Uterus (tissue), 4 donors: ENCODE measurements at places on chromosomes 12 and 14. TPM values are rescaled to one million over a fixed set of nuclear protein-coding genes. Genes with fewer than 3 reads are reported as not detected.
A peak's percentile ranks its signal among the peaks of the same experiment; 100 is the strongest.

The ACRBP gene
- total RNA-seq: 1.5 TPM

The LIN7A gene
- 10.2 TPM for total RNA-seq

- DNase-seq: no peak
Observed at GRCh38 chr14:24513009-24513408, 4.9 kb upstream of the CMA1 start.

GRCh38 chr14:60904381-60904780 is 76.5 kb downstream of the TRMT5 start:
- DNase-seq: no peak

The ZDHHC22 gene
- not detected for total RNA-seq

- no peak for DNase-seq
Observed at GRCh38 chr12:53258541-53259539, 9.3 kb upstream of the ESPL1 start.

The PDE6H gene
- not detected for total RNA-seq

DNA sequence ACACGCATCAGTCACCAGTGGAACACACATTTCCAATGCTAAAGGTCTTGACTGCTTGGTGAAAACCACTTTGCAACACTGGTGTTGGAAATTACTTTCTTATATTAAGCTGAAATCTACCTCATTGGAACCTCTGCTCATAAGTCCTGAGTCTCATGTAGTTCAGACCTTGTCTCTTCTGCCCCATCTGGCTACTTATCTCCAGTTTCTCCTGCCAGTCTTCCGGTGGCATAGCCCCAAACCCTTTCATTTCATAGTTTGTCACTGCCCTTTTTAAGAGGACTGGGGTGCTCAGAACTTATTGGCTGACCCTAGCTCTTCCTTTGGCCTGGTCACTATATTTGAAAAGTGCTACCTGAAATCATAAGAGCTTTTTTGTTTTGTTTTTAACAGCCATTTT is 43.7 kb downstream of the HELB start:
- no peak for DNase-seq

The CCDC196 gene
- total RNA-seq: not detected

GRCh38 chr12:26302776-26303175 is 107.4 kb downstream of the SSPN start:
- no peak for DNase-seq

The OXA1L gene
- total RNA-seq: 51.2 TPM

The MTERF2 gene
- total RNA-seq: 31.5 TPM

DNA sequence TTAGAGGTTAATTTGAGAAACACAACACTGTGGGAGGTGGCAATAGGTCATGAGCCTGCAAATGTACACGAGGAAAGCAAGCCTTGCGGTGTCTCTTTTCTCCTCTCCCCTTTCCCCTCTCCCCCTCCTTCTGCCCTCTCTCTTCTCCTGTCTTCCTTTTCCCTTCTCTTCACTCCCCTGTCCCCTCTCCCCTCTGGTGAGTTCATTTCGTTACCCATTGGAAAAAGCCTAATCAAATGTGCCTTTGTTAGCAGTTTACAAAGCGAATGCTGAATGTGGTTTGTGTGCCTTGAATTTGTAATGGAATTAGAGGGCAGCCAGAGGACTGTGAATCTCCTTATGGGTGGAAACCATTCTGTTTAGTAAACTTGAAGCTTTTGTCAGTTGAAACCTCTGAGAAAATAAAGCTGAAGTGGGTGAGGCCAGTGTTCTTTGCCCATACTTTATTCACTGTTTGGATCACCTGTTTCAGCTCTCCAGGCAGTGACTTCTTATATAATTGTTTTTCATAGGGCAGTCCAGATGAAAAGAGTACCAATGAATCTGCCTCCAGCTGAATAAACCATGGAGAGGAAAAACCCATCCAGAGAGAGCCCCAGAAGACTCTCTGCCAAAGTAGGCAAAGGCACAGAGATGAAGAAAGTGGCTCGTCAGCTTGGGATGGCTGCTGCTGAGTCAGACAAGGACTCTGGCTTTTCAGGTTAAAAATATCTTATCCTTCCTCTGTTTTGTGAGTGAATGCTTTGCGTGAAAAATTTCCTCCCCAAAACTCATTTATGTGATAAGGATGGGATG is 7.3 kb downstream of the CIPC start:
- no peak for DNase-seq

The CLEC1A gene
- total RNA-seq: 22.6 TPM

- DNase-seq: no peak
Observed at GRCh38 chr12:111203969-111204368, 164.9 kb downstream of the PHETA1 start.

DNA sequence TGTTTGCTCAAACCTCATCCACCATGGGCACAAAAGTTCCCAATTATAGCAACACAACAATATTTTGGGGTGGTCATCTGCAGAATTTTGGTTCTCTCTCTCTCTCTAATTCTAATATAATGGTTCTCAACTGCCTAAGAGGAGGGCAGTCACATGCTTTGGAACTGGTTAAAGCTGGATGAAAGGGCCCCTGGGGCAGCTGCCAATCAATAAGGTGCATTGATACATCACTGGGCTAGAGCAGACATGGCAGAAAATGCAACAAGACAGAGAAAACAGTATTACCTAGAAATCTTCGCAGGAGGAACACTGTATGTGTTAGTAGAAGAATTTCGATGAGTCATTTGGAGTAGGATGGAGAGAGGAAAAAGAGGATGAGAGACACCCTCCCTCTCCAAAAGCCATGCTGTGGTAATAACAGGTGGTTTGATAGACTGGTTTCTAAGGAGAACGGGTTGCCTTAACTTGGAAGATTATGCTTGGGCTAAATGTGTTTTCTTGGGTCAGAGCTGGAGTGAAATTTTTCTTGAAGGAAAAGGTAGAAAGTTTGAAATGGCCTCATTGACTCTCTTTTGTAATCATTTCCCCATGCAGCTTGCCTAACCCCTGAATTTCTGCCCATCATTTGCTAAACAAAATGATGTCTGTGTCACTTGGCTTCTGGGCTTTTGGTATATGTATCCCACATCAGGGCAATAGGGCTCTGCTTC is 67.1 kb upstream of the HIF1A start:
- no peak for DNase-seq

DNA sequence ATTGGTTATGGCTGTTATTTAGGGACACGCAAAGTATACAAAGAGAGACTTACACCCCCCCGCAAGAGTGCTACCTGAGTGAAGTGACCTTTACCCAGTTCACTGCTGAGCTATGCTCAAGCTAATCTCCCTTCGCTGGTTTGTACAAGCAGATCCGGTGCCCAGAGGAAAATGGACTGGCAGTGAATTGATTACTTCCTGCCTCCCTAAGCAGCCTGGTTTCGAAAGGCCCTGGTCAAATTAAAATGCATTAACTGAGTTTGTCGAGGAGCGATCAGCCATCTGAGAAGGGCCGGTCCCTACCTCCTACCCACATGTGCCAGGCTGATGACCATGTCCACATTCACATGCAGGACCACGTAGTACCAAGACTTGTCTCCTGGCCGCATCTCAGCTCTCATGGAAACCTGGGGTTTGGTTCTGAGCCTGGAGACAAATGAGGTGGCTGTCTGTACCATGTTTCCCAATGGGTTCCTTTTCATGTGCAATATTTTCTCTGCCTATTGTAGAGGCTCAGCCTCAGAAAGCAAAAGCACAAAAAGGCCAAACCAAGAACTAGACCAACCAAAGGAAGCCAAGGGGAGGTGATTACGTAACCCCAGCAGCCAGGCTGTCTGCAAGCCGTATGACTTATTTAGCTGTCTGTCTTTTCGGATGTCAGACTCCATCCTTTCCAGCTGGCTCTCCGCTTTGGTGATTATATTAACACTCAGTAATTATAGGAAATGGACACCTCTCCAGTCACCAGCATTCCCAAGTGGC is 284.7 kb upstream of the PWP1 start:
- DNase-seq: no peak

- no peak for DNase-seq
Observed at GRCh38 chr12:131592972-131593371, 117.9 kb upstream of the SFSWAP start.

GRCh38 chr12:108401964-108402363 is 62.9 kb upstream of the CMKLR1 start:
- no peak for DNase-seq

- DNase-seq: no peak
Observed at GRCh38 chr12:6917491-6918231, 3.3 kb downstream of the ENO2 start.

GRCh38 chr12:88909510-88909909 is 329.2 kb upstream of the KITLG start:
- DNase-seq: no peak

- no peak for DNase-seq
Observed at GRCh38 chr12:104939089-104939488, 19.0 kb downstream of the SLC41A2 start.

GRCh38 chr14:37566811-37567371 is 28.2 kb downstream of the FOXA1 start:
- DNase-seq: no peak

The ESPL1 gene
- 4.5 TPM for total RNA-seq

GRCh38 chr12:8572507-8572906 is 31.8 kb upstream of the CLEC4E start:
- DNase-seq: no peak

DNA sequence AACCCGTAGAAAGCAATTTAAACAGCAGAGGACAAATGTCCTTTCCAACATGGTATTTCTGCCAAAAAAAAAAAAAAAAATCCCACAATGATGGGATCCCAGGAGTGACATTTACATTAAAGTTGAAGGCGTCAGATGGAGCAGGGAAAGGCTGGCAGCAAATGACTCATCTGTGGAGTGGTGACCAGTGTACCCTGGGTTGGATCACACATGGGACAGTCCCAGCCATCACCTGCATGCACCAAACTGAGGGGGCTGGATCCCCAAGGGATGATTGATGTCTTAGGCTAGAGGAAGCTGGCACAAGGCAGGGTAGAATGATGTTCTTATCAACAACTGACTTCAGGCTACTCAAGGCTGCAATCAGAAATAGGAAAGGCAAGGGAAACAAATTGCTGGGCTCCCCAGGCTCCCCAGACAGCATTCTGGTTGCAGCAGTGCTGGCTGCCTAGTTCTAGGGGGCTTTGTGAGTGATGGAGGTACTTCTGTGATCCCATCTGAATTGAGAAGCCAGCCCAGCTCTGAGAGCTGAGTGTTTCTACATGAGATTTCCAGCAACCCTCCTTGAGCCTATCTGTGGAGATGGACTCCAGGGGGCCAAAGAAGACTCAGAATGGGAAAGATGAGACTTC is 117.9 kb downstream of the DPF3 start:
- no peak for DNase-seq

The GARIN6 gene
- total RNA-seq: not detected

The SGPP1 gene
- total RNA-seq: 17.7 TPM

The KCNH5 gene
- total RNA-seq: 0.29 TPM

DNA sequence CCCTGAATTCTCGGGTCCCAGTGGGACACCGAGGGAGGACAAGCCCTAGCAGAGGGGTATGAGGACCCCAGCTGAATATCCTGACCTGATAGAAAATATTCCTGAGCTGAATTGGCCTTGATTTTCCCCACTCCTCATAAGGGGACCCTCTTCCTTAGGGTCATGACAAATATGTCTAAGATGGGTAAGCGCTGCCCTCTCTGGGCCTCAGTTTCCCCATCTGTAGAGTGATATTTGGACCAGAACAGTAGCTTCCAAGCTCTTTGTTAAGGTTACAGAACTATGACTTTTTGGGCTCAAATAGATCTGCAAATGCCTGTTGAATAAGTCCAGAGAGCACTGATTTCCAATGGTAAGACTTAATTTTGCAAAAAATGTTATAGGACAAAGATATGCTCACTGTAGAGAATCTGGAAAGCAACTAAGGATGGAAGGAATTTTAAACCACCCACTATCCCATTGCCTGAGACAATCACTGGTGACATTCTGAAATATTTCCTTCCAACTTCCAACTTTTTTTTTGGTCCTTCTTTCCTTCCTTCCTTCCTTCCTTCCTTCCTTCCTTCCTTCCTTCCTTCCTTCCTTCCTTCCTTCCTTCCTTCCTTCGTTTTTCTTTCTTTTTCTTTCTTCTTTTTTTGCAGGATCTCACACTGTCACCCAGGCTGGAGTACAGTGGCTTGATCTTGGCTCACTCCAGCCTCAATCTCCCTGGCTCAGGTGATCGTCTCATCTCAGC is 32.0 kb downstream of the MYL2 start:
- no peak for DNase-seq

DNA sequence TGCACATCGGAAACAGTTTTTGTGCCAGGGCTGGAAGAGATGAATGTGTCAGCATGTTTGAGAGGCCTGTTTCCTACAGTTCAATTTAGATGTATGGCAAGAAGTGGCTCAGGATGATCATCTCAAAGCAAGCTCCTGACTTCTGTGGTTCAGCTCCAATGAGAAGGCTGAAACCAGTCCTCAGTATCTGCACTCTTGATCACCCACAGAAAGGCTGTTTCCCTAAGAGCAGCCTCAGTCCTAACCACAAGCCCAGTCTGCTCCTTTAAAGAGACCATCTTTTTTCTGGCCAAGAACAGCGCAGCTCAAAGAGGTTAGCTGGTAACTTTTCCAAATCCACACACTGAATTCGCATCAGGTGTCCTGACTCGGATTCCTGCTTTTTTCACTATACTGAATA is 19.2 kb downstream of the CSRP2 start:
- no peak for DNase-seq

- no peak for DNase-seq
Observed at GRCh38 chr12:19746471-19746870, 307.2 kb downstream of the AEBP2 start.

DNA sequence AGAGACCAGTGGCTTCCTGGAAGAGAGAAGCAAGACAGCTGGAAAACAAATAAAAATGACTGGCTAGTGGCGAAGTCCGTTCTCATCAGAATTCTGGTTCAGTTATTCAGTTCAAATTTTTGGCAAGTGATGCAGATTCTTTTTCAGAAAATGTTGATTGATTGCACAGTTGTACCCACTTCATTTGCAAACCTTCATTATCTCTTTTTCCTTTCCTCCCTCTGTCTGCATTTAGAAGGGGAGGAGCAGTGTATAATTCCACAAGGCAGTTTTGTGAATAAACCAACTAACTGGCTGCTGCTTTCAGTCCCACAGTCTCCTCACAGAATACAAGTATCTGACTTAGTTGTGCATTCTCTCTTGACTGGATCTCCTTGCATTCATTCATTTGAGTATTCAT is 417.5 kb downstream of the NPAS3 start:
- DNase-seq: no peak

DNA sequence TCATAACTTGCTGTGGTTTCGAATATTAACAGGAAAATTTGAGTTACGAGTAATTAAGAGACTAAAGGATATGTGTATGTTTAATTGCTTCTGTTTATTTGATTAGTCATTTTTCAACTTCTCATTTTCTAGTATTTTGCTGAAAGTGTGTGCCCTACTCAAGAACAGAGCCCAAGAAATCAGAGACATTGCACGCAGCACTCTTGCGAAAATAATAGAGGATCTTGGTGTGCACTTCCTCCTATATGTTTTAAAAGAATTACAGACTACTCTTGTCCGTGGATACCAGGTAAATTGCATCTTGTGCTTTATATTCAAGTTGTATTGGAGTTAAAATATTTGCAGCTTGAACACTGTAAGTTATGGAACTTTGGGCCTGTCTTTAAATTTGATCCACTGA is 50.8 kb downstream of the ARL1 start:
- DNase-seq: no peak

The HOXC5 gene
- not detected for total RNA-seq

GRCh38 chr12:119683816-119684215 is 15.9 kb downstream of the PRKAB1 start:
- DNase-seq: no peak

The TMPRSS12 gene
- not detected for total RNA-seq

The SPATA7 gene
- total RNA-seq: 40.7 TPM

GRCh38 chr14:95460647-95461478 is 55.6 kb downstream of the SYNE3 start:
- DNase-seq: peak; percentile 51
